ENCODE measurements at places on chromosomes 16 and 17.

GRCh38 chr16:3401719-3402397, 843 bp downstream of the ZNF174 start:
- no peak for DNase-seq

DNA sequence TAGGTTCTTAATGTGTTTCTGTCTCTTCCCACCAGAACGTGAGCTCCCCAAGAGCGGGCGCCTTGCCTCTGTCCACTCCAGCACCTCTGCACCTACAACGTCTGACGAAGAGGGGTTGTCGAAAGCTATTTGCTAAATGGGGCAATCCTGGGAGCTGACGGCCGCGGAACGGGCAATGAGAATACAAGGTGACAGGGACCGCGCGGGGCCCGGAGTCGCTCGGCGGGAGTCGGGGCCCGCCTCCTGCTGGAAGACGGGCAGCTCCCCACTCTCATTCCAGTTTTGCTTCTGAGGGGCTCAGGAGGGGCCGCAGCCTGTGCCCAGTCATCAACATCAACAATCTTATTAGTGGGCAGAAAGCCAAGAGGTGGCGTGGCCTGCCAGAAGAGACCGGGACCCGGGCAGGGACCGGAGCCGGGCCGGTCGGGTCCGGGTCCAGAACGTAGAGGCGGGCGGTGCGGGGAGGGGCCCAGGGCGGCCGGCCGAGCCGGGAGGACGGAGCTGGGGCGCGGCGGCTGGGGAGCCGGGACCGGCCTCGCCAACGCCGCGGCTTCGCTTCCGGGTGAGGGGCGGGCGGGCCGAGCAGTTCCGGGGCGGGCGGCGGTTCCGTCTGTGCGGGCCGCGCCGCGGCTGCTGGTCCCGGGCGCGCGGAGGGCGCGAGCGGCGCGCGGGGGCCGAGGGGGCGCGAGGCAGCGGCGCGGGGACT, at the start of gene MOSMO:
MOSMO (plus strand) TSS at position 603 of the 706 bp plus-strand sequence. CDS start 191 bp downstream, outside the sequence.
- DNase-seq = peak; percentile 39

DNA sequence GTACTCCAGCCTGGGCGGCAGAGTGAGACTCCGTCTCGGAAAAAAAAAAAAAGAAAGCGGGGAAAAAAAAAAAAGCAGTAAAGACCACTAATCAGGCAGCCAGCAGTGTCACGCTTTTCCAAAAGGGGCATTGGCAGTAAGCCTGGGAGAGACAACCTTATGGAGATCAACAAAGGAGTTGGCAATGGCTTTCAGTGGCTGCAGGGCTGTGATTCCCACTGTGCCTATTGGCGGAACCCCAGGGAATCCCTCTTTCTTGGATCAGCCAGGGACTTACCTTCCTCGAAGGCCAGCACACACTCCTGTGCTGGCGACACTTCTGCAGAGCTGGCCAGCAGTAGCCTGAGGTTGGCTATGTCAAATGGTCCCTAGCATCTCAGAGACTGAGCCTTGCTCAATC, 43.2 kb upstream of the ZFHX3 start:
- no peak for DNase-seq

- DNase-seq = no peak
Measured at GRCh38 chr16:49204191-49204590, 77.4 kb downstream of the CBLN1 start.

DNA sequence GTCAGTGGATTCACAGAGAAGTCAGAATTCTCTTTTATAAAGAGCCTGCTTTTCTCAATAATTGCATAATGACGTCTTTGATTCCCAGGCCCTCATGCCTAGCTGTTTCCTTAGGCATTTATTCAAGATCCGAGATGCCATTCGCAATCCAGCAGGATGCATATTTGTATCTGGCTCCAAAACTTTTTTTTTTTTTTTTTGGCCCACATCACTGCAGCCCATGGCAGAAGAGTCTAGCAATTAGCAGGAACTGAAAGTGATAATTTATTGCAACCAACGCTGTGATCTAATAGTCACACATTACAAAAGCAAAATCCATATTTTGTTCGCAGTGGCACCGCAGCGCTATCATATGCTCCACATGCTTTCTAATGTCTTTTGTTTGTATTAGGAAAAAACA, 503.4 kb downstream of the MAF start:
- DNase-seq = no peak

DNA sequence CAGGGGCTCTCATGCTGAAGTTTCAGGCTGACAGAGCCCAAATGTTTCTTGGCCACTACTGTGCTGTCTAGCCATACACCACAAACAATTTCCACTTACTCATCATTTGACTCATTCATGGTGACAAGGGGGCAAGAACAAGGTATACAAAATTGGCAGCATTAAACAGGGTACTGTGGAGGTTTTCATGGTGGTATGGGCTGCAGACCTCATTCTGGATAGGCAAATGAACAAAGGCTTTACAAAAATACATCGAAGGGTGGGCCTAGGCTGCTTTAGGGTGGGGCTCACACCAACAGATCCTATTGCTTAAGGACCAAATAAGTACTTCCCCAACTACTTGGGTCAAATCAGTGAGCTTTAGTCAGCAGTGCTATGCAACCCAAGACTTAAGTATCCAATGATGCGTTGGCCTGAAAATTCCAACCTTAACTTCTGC, 53.0 kb downstream of the N4BP1 start:
- DNase-seq = no peak

- no peak for DNase-seq
Measured at GRCh38 chr16:27768651-27769272, 218.8 kb downstream of the KATNIP start.

DNA sequence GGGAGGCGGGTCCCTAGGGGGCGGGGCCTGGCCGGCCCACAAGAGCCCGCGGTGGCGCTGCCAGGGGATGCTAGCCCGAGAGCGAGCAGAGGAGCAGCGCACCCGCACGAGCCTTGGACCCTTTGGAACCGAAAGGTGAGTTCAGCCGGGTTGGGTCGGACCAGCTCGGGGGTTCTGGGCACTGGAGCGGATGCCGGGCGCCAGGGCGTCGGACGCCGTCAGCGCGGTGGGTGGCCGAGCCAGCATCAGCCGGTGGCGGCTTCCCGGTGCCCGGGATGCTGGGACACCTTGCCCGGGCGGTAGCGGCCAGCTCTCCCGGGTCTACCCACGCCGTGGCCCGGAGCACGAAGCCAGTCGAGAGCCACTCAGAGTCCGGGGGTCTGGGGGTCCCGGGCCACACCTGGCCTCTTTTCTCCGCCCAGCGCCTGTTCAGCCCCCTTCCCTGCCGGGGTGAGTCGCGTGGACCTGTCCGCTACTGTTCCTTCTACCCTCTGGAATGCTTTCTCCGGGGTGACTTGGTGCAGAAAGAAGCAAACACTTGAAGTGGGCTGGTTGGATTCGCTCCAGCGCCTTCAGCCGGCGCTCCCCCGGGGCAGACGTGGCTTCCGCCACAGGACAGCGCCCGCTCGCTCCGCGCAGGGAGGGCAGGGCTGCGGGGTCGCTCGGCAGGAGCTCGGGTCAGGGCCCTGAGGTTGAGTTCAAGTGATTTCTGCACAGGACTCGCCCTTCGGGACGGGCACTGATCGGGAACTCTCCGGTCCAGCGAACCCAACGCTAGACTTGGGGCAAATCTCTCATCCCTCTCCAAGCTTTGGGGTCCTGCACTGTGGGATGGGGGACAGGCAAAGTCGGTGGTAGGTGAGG, at the start of gene SCNN1G:
SCNN1G (plus strand) TSS at position 67 of the 864 bp plus-strand sequence. CDS start 3,527 bp downstream, outside the sequence.
- DNase-seq = no peak

DNA sequence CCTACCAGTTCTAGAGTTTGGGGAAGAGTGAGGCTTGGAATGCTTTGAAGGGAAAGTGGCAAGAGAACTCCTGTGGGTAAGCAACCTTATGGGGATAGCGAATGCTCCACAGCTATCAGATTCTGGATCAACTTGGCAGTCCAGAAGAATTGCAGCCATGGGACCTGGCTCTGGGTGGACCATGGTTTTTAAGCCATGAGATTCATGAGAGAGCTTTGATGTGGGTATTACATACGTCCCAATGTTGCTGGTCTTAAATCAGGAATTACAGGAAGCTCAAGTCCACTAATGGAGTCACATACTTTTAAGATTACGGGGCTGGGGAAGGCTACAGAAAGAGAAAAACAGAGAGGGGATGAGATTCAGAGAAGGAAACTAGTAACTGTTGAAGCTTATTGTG, 142.5 kb upstream of the ELAC2 start:
- DNase-seq = no peak

- DNase-seq = no peak
Measured at GRCh38 chr16:84096447-84097005, 20.2 kb downstream of the MBTPS1 start.

DNA sequence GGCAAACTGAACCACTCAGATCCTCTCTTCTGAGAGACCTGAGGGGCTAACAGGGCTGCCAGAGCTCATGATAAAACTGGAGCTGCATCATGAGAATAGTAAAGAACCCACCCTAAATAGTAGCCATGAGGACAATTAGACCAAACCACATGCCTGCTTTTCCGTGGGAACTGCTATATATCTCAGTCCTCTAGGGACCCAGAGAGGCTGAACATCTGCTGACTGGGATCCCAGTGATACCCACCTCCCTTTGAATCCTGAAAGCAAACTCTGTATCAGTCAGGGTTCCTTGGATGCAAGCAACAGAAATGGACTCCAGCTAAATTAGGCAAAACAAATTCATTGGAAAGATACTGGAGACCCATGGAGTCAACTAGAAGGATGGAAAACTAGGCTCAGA, 6.5 kb downstream of the MT1X start:
- no peak for DNase-seq

DNA sequence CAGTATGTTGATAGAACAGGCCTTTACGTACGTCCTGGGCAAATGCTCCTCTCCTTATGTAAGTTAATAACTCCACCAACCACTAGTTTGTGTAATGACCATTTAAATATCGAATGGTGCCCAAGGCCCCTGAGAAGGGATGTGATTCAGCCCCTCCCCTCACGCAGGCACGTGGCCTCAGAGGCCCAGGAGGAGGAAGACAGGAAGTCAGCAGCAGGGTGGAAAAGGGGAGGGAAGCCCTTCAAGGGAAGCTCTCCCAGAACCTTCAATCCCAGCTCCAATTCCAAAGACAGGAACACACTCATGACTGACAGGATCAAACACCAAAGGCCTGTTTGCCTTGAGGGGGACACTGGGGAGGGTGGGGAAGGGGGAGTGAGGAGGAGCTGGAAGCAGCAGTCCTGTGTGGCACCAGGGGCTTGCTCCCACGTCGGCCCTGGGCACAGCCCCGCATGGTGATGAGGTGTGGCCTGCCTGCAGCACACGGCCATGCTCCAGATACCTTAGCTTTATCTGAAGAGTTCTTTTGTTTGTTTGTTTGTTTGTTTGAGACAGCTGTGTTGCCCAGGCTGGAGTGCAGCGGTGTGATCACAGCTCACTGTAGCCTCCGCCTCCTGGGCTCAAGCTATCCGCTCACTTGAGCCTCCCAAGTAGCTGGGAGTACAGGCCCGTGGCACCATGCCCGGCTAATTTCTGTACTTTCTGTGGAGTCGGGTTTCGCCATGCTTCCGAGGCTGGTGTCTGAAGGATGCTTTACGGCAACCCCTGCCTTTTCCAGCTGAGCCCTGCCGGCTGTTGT, 105.0 kb downstream of the ZNF778 start:
- no peak for DNase-seq

GRCh38 chr16:82758904-82759303, 132.1 kb downstream of the CDH13 start:
- no peak for DNase-seq

DNA sequence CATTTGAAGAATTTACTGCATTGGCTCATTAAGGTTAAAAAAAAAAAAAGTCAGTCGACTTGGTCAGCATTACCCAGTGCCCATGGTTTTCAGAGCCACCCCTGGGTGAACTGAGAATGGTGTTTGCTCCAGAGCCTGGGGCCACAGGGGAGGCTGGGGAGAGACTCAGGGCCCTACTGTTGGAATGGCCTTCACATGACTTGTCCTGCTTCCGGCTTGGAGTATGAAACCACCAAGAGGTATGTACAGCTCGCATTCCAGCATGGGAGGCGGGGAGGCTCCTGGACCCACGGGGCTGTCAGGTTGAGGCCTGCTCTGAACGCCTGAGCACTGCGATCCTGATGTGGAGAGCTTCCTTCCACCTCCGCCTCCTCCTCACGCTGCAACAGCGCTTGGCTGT, 36.8 kb downstream of the MSI2 start:
- DNase-seq = no peak

DNA sequence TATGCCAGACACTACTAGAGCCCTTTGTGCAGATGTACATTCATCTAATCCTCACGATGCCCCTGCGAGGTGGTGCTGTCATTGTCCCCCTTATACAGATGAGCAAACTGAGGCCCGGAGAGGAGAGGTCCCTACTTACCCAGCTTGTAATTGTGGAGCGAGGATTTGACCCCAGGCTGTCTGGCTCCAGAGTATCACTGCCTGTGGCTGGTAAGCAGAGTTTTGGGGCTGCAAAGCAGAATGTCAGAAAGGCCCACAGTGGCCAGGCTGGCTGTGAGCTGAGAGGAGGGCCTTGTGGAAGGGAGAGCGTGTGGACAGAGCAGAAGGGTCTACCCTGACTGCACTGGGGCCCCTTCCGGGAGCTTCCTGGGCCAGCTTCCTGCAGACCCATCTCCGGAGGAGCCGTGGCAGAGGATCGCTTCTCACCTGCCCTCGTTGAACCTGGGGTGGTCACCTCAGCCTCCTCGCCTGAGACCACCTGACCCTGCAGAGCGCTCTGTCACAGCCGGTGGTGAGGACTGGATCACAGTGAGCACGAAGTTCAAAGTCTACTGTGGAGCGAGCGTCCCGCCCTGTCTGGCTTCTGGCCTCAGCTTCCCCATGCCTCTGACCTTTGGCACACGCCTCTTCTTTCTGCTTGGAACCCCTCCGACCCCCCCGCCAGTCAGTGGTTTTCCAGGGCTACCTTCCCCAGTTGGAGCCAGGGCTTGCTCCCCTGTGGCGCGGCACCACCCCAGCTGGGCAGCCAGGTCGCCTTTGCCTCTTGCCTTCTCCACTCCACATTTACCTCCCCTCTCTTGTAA, 12.1 kb downstream of the CMIP start:
- no peak for DNase-seq

GRCh38 chr17:14058051-14058450, 11.3 kb upstream of the COX10 start:
- DNase-seq = no peak

- no peak for DNase-seq
Measured at GRCh38 chr16:31696968-31697743, 169.5 kb downstream of the AHSP start.

DNA sequence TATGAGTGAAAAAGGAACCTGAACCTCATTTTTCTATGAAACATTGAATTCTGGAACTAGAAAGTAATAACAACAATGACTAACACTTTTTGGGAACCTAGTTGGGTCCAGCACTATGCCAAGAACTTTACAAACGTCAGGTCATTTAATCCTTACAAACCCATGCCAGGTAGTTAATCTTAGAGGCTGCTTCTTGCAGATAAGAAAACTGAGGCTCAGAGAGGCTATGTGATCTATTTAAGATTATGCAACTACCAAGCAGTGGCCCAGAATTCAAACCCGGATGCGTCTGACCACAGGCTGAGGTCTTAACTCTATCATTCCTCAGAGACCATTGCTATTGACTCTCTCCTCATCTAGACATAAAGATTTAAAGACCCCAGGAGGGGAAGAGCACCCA, 358.7 kb downstream of the GRIN2A start:
- no peak for DNase-seq

GRCh38 chr16:50282010-50282538, 15.7 kb downstream of the ADCY7 start:
- DNase-seq = no peak

All from stimulated activated CD8-positive, alpha-beta memory T cell treated with anti-CD3 and anti-CD28 coated beads, Interleukin-7, amount 100 ng/mL, for 48 hours (primary cell).